ENCODE measurements at places on chromosomes 16 and 17. TPM values are rescaled to one million over a fixed set of nuclear protein-coding genes. Genes with fewer than 3 reads are reported as not detected.

CNOT1 gene
- 135 TPM for total RNA-seq

TBC1D28 gene
- total RNA-seq = not detected

SEPTIN12 gene
- not detected for total RNA-seq

CACNG5 gene
- total RNA-seq = not detected

TP53 gene
- 47.4 TPM for total RNA-seq
